ENCODE measurements at places on chromosomes 1 and 21.

DNA sequence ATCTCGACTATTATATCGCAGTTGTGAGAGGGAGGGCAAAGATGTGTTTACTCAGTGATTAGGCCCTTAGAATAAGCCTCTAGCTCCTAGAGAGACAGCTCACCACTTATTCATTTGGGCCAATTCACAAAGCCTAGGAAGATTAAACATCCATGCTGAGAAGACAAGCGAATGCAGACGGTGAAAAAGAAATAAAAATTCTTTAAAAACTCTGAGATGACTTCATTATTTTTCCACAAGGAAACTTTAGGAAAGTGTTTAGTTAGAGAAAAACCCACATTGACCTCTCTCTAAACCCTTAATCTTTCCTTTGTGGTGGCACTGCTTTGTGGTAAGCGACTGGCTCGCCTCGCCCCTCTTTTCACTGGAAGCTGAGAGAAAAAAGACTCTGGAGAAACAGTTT lies 146.8 kb upstream of the DMRTA2 start:
- DNase-seq = no peak

- DNase-seq = no peak
Observed at GRCh38 chr1:15016001-15016400, 137.5 kb upstream of the TMEM51 start.

GRCh38 chr1:164733070-164733469 lies 174.1 kb downstream of the PBX1 start:
- DNase-seq = no peak

GRCh38 chr1:71593523-71593922 lies 512.7 kb upstream of the ZRANB2 start:
- DNase-seq = no peak

- DNase-seq = peak; percentile 84
Observed at GRCh38 chr1:16243936-16244649, 7.1 kb upstream of the CPLANE2 start.

- no peak for DNase-seq
Observed at GRCh38 chr1:47568763-47569162, 130.9 kb downstream of the FOXD2 start.

- DNase-seq = no peak
Observed at GRCh38 chr21:35357041-35357780, 308.1 kb upstream of the RUNX1 start.

DNA sequence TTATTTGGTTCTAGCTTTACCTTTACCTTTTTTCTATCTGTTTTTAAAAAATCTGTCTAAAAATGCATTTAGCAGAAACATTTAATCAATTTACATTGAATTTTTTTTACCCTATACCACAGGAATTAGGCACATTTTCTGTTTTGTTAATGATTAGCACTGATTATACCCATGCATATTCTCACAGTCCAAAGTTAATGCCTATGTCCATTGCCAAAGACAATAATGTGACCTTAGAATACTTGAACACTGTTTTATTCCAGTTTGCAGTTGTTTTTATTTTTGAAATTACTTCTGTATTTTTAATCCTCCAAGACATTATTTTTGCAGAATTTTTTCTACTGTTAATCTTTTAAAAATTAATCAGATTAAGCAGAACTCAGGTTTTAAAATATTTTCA lies 11.0 kb upstream of the AMY2B start:
- no peak for DNase-seq

- peak; percentile 53 for DNase-seq
Observed at GRCh38 chr1:23793018-23793781, 2.3 kb downstream of the LYPLA2 start.

- no peak for DNase-seq
Observed at GRCh38 chr1:228117335-228117734, 8.2 kb upstream of the MRPL55 start.

DNA sequence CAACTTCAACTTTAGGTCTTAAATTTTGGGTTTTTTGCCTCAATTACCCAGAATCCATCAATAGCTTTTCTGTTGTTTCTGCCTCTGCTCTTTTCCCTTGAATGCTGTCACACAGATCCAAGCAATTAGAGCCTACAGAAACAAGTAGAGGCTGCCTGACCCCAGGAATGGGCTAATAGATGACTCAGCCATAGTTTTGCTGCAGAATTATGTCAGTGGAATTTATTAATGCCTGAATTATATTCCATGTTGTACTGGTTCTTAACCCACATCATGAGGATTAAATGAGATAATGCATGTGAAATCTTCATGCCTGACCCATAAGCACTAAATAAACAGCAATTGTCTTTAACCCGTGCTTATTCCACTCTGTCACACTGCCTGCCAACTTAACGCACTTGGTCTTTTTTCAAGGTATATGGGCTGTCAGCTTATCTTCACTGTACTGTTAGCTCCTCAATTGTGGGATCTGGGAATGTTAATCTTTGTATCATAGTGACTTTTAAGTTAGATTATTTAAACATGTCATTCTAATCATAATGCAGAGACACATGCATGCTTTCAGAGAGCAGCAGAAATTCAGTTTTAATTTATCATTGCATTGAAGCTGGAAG lies 213.3 kb downstream of the ROR1 start:
- no peak for DNase-seq

- DNase-seq = no peak
Observed at GRCh38 chr1:35461966-35462651, 95.1 kb downstream of the KIAA0319L start.

DNA sequence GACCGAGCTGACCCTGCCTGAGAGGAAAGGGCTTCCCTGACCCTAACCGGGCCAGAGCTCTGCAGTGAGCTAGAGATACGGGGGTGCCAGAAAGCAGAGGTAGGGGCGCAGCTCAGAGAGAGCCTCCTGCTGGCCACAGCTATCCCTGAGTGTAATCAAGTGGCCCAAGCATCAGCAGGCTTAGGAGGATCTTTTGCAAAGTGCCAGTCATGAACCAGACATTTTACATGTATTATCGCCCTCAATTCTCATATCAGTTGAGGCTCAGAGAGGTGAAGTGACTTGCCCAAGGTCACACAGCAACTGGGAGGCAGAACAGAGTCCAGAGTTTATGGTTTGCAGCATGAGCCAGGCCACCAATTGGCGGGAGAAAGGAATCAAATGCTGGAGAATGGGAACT lies 7.0 kb upstream of the ID3 start:
- no peak for DNase-seq

DNA sequence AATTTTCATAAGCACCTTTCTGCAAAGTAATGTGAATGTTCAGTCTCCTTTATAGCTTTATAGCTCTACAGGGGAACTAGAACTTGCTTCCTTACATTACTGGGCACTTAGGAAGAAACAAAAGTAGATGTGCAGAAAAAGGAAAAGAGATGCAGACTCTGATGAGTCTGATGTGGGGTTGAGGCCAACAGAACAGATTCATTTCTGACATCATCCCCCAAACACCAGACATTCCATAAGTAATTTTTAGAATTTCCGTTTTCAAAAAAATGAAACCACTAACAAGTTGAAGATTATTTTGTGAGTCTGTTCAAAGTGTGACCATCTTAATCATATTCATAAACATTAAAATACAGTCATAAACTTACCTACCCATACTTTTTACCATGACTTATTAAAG lies 96.0 kb downstream of the NRIP1 start:
- no peak for DNase-seq

- DNase-seq = no peak
Observed at GRCh38 chr1:26263212-26263611, 16.7 kb upstream of the SH3BGRL3 start.

- DNase-seq = no peak
Observed at GRCh38 chr1:25186161-25187007, 45.9 kb downstream of the SYF2 start.

DNA sequence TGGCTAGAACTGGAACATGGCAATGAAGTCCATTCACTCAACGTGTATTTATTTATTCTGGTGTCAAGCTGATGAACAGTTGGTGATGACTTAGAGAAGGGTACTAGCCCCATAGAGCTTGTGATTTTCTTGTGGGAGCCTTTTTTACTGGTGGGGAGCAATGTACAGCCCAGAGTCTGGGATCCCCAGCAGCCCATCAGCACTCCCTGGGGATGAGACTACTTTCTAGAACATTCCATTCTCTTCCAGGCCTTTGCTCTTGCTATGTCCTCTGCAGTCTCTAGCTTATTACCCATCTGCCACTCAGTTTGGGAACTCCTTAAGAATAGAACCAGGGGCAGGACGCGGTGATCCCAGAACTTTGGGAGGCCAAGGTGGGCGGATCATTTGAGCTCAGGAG lies 11.6 kb downstream of the SLC2A1 start:
- DNase-seq = no peak

DNA sequence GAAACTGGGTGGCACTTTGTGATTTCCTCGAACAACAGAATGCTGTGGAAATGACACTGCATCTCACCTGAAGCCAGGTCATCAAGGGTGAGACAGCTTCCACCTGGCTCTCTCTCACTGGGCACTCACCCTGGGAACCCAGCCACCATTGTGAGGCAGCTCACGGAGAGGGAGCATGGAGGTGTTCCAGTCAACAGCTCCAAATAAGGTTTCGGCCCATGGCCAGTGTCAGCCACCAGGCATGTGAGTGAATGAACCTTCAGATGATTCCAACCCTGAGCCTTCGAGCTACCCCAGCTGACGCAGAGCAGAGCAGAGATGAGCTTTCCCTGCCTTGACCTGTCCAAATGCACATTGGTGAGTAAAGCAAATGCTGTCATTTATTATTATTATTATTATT lies 58.1 kb downstream of the SYDE2 start:
- DNase-seq = no peak

DNA sequence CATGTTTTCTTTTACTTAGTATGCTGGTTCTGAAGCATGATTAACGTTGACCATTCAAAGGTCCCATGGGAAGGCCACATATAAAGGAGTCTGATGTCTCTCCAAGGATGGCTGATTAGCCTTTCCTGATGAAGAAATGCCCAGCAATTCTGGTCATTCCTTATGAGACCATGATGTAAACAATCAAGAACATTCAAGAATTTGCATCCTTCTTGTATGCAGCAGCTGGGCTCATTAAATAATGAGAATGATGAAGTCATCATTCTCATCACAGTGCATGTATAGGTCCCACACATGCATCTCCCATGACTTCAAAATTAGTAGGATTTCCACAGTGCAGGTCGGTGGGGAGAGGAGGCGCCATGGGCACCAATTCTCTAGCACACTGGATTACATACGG lies 85.4 kb downstream of the APP start:
- no peak for DNase-seq

- peak; percentile 20 for DNase-seq
Observed at GRCh38 chr1:158799689-158800088, 18.7 kb upstream of the OR6N2 start.

GRCh38 chr1:18130356-18130755 lies 22.8 kb downstream of the IGSF21 start:
- DNase-seq = no peak

GRCh38 chr1:215883004-215883403 lies 315.9 kb downstream of the KCTD3 start:
- DNase-seq = no peak

- peak; percentile 49 for DNase-seq
Observed at GRCh38 chr1:245154429-245155271, at the start of gene KIF26B. Gene KIF26B, plus strand, starts transcription at chr1:245154985. Its CDS starts 440 bp downstream, at chr1:245155425.

DNA sequence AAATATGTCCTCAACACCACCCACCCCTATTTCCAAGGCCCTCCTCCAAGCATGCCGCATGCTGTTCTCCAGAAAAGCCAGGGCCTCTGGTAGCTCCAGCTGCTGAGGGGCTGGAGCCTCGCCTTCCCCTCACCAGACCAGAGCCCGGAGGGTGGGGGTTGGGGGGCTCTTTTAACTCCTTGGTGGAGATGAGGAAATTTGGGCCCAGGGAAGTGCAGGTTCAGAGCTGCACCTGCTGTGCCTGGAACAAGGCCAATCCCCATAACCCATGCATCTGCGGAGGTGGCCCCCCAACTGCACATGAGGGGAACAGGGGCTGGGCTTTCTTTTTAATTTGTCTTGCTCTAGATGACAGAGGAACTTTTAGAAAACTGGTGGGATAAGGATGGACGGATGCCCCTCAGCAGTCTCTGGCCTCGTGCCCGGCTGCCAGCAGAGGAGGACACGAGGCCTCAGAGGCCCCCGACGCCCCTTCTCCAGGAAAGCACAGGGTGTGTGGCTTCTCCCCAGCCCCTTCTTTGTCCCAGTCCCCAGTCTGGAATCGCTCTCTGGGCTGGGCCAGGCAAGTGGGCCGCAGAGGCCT lies 550 bp upstream of the SELENON start:
- no peak for DNase-seq

DNA sequence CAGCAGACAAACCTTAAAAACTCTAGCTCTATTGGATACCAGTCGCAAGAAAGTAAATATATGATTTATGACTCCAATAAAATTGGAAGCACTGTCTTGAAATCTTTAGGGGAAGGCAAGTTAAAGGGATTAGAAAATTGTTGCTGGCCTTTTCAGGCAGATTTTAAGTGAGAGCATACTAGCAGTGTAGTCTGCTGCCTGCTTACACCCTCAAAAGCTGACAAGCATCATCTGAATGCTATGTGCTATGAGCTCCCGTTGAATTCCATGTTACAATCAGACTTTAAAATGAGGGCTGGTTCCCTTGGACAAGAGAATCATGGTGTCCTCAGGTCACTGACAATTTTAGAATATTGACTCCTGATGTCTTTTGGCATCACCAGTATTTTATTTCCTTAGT lies 271.1 kb upstream of the C1orf105 start:
- DNase-seq = no peak

GRCh38 chr1:171434717-171435346 lies 50.5 kb upstream of the PRRC2C start:
- DNase-seq = peak; percentile 21

DNA sequence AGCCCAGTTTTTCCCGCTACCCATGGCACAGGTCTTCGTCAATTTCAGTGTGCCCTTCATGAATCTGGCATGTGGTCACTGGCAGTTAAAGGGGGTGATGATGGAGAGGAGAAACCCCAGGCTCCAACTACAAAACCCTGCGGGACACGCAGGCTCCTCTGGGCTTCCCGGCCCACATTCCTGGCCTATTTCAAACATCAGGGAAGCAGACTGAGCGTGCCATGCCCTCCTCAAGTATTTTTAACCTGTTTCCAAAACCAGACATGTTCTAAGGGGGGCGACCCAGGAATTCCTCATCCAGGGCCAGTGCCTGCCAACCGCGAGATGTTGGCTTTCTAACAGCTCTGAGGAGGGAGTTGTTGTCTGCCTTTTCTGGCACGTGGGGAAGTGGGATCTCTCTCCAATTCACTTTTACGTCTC lies 85.1 kb downstream of the CAPZB start:
- DNase-seq = no peak

DNA sequence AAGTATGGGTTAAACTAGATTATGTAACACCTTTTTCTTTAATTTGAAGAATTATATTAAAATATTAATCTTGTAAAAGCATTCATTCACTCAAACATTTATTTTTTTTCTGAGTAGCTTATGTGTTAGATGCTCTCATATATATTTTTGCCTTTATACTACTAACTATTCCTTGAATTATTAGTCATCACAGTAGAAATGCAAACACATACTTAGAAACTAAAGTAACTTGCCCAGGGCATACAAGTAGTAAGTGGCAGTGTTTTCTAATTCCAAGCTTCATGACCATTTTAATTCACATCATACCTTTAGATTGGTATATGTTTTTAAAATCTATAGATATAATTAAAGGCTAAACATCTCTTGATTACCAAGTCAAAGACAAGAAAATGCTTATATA lies 1271.0 kb downstream of the BRINP3 start:
- no peak for DNase-seq
